Fibroblast of villous mesenchyme (primary cell): ENCODE measurements at places on chromosomes 12 and 14. TPM values are rescaled to one million over a fixed set of nuclear protein-coding genes. Genes with fewer than 3 reads are reported as not detected.

Gene TPPP2
- total RNA-seq = not detected in 2 replicates

Gene ABCD2
- under 0.01 and 0.32 TPM in 2 replicates for total RNA-seq

Gene SLC5A8
- not detected in 2 replicates for total RNA-seq

Gene BTBD6
- 42.7 and 52.8 TPM in 2 replicates for total RNA-seq

Gene SLC35F4
- total RNA-seq = not detected in 2 replicates

Gene NTF3
- total RNA-seq = 2.2 and 7.4 TPM in 2 replicates

Gene MSI1
- total RNA-seq = not detected in 2 replicates

Gene POTEM
- not detected in 2 replicates for total RNA-seq

Gene ITGB7
- total RNA-seq = under 0.01 TPM in 1 of 2 replicates, not detected in the other

Gene CPNE8
- total RNA-seq = 12.6 and 21.2 TPM in 2 replicates

Gene ESPL1
- 4.8 and 6.5 TPM in 2 replicates for total RNA-seq

Gene PIANP
- not detected in 2 replicates for total RNA-seq
